ENCODE measurements at places on chromosomes 1 and 21. TPM values are rescaled to one million over a fixed set of nuclear protein-coding genes. Genes with fewer than 3 reads are reported as not detected.
A peak's percentile ranks its signal among the peaks of the same experiment; 100 is the strongest.

- no peak for DNase-seq
Observed at GRCh38 chr1:167630568-167631385, 745 bp downstream of the RCSD1 start.

The CLEC20A gene
- not detected for polyA plus RNA-seq

- peak; percentile 86 for DNase-seq
Observed at GRCh38 chr1:55214934-55215193, 300 bp downstream of the USP24 start.

DNA sequence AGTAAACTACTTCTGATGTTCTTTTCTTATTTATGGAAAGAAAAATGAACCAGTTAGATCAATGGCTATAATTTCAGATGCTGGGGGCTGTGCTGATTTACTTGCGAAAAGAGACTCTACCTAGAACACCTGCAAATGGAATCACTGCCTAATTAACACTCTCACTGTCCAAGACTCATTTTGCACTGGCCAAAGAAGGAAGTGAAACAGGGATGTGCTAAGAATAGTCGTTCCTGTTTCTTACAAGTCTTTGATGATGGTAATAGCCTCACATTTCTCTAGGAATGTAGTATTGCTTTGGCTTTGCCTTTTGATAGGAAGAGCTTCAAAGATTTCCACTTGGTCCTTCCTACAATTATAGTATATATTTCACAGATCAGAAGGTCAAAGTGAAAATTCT, 12.7 kb upstream of the TSNAX start:
- no peak for DNase-seq

DNA sequence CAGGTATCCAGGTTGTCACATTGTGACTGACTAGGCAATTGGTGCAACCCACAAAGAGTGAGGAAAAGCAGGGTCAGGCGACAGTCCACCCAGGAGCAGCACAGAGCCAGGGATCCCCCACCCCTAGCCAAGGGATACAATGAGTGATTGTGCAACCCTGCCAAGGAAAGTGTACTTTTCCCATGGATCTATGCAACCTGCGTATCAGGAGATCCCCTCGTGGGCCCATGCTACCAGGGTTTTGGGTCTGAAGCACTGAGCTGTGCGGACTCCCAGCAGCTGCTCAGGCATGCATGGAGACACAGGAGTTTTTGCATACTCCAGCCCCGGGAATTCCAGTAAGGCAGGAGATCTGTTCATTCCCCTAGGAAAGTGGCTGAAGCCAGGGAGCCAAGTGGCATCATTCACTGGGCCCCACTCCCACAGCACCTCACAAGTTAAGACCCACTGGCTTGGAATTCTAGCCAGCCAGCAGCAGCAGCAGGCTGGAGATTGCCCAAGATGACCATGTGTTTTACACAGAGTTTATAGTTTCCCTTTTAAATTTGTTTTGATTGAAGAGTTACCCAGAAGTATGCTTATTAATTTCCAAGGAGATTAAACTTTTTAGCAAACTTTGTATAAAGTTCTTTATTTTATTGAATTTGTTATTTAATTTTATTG, 136.0 kb downstream of the LTN1 start:
- no peak for DNase-seq

DNA sequence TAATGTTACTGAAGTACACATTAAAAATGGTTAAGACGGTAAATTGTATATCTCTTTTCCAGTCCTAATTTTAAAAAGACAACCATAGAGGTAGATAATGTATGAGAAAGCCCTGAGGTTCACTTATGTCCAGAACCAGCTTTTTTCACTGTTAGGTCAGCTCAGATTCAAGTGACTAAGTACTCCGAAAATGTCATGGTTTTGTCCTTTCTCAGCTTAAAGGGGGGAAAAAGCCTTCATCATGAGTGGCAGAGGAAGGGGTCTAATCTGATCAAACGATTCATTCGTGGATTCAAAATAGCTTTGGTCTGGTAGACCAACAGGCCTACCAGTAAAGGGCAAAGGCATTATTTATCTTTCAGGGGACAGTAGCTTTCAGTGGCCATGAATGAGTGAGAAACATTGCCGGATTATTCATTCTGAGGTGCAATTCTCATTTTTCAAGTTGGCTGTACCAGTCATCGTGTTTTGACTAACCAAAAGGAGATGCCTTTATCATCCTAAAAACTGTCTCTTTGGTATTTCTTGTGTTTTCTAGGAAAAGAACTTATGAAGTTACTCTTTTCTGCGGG, 208.4 kb downstream of the HHIPL2 start:
- DNase-seq, result no peak

DNA sequence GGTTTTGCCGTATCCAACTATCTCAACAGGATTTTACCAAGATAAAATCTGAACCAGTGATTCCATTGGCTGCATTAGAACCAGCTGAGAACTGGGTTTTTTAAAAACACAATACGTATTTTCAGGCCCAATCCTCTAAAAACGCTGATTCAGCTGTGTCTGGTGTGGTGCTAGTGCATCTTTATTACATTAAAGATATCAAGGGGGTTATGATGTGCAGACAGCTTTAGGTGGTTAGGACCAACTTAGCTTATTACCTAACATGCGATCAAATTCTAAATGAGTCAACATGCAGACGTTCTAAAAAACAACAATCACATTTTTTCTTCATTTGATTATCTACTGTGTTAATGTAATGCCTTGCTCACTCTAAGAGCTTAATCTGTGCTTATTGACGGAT, 32.0 kb upstream of the EXO1 start:
- DNase-seq, result no peak

GRCh38 chr1:29641921-29642320, 405.6 kb downstream of the PTPRU start:
- no peak for DNase-seq

The S100A7A gene
- polyA plus RNA-seq, result not detected

- DNase-seq, result peak; percentile 62
Observed at GRCh38 chr1:231951374-231951773, 324.8 kb downstream of the DISC1 start.

- DNase-seq, result no peak
Observed at GRCh38 chr1:25031601-25031965, 101.5 kb upstream of the RUNX3 start.

All from muscle of back (tissue), 13 donors.